CD8-positive, alpha-beta T cell (primary cell): ENCODE measurements at places on chromosomes 5 and 9.

DNA sequence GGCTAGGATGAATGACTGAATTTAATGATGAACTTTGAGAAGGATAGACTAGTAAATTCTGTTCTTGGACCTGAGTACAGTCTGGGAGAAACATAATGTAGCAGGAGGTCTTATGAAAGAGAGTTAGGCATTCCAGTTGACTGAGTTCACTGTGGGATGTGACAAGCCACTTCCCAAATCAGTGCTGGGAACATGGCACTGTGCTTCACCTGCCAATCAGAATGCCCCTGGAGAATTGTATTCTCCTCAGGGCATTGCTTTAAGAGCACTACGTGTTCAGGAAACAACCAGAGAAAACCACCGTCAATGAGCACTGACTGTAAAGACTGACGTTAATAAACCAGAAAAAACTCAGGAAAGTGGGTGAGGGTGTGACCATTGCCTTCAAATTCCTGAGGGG is 1.2 kb downstream of the CCDC107 start:
- DNase-seq = no peak

GRCh38 chr5:68729678-68730077 is 364.1 kb upstream of the SLC30A5 start:
- no peak for DNase-seq

DNA sequence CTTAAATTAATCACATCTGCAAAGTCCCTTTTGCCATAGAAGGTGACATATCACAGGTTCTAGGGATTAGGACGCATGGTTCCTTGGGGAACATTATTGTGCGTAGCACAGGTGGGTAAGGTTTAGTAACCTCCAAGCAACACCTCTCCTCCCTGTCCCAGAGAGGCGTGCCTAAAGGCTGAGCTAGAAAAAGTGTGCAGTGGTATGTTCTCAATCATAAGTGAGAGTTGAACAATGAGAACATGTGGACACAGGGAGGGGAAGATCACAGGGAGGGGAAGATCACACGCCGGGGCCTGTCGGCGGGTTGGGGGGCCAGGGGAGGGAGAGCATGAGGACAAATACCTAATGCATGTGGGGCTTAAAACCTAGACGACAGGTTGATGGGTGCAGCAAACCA is 14.9 kb downstream of the DAB2IP start:
- DNase-seq = no peak

GRCh38 chr9:95047452-95048224 is 269.9 kb downstream of the FANCC start:
- no peak for DNase-seq

- DNase-seq = no peak
These were observed 8.1 kb downstream of the SLC6A19 start for GRCh38 chr5:1209489-1209852.
